ENCODE measurements at places on chromosomes 7 and 10.

DNA sequence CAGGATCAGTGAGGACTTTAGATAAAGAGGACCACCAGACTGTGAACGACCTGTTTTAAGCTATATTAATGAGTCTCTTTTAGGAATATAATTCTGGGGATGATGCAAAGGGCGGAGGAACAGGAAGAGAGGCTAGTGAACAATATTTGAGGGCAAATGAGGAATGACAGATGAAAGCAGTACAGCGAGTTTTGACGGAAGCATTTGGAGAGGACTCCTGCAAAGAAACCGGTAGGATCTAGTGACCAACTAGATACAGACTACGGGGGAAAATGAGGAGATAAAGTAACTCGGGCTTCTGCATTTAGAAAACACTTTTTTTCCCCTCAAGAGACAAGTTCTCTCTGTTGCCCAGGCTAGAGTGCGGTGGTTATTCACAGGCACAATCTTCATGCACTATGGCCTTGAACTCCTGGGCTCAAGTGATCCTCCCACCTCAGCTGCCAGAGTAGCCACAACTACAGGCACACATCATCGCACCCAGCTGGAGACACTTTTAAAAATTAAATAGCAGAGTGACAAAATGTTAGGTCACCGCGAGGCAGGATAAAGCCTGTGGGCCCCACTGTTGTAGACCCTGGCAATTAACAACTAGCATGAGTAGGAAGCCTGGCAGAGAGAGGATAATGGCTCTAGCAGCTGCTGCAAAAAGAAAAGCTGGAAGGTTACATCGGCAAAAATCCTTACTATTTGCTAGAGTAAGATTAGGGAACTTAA lies 143.2 kb downstream of the SRPK2 start:
- no peak for DNase-seq

GRCh38 chr10:69217119-69217754 lies 2.9 kb upstream of the HKDC1 start:
- DNase-seq: no peak

GRCh38 chr10:89310056-89310893 lies 8.4 kb downstream of the IFIT2 start:
- no peak for DNase-seq

- DNase-seq: no peak
Observed at GRCh38 chr7:127822822-127823508, 171.0 kb downstream of the SND1 start.

- no peak for DNase-seq
Observed at GRCh38 chr10:82961864-82962263, 1086.9 kb downstream of the NRG3 start.

GRCh38 chr10:79044846-79045245 lies 23.9 kb upstream of the ZMIZ1 start:
- no peak for DNase-seq

All from activated CD8-positive, alpha-beta memory T cell treated with anti-CD3 and anti-CD28 coated beads, Interleukin-2, amount 50 U/mL, for 4 hours (primary cell).